ENCODE measurements at places on chromosomes 6 and 20.

GRCh38 chr6:73134588-73134987, 90.7 kb downstream of the KHDC1L start:
- DNase-seq: no peak

- DNase-seq: no peak
These were observed 7.9 kb upstream of the FAM210B start for GRCh38 chr20:56350842-56351241.

DNA sequence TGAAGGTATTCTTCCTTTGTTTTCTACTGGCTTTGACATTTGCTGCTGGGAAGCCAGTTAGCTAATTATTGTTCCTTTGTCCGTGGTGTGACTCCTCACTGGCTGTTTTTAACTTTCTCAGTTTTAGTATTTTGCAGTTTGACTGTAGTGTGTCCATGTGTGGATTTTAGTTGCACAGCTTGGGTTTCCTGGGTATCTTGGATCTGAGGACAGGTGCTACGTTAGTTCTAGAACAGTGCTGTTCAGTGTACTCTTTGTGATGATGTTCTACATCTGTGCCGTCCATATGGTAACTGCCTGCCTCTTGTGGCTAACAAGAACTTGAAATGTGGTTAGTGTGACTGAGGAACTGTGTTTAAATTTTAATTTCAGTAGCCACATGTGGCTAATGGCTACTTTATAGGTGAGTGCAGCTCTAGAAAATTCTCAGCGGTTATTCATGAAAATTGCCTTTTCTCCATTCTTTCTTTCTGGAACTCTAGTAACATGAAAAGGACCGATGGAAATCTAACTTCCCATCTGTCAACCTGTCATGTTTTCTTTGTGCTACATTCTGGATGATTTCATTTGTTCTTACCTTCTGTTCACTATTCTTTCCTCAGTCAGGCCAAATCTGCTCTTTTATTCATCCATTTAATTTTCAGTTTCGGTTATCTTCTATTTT, 7.4 kb downstream of the SNX9 start:
- no peak for DNase-seq

- DNase-seq: no peak
These were observed 1.2 kb upstream of the KCNB1 start for GRCh38 chr20:49483696-49484123.

DNA sequence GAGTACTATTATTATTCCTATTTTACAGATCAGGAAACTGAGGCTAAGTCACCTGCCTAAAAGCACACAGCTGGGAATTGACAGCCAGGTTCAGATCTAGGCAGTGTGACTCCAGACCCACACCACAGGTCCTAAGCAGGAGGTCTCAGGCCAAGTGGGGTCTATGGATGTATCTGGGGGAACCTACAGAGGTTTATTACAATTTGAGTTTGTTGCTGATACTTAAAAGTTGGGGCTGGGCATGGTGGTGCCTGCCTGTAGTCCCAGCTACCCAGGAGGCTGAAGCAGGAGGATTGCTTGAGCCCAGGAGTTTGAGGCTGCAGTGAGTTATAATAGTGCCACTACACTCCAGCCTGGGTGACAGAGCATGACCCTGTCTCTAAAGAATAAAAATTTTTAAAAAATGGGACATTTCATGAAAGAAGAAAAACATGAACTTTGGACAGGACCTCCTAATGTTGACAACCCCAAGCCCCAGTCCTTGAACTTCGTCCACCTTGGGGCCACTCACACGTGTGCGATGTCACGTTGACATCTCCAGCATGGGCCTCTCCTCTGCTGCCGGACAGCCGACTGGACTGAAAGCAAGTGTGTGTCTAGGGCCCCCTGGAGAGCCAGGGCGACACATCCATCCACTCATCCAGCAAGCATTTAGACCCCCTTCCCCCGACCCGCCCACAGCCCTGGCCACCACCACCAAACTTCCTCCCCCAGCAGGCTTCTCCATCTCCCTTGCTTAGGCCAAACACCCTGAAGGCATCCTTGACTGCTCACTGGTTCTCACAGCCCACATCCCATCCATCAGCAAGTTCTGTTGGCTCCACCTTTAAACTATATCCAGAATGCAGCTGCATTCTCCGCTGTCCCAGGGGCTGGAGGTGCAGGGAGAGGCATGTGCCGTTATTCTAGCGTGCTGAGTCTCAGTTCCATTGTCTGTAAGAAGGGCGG, 40.0 kb downstream of the NOL4L start:
- no peak for DNase-seq

- DNase-seq: no peak
These were observed 52.8 kb upstream of the UST start for GRCh38 chr6:148693882-148694484.

GRCh38 chr20:58851221-58851968, 693 bp upstream of the GNAS-AS1 start:
- DNase-seq: no peak

DNA sequence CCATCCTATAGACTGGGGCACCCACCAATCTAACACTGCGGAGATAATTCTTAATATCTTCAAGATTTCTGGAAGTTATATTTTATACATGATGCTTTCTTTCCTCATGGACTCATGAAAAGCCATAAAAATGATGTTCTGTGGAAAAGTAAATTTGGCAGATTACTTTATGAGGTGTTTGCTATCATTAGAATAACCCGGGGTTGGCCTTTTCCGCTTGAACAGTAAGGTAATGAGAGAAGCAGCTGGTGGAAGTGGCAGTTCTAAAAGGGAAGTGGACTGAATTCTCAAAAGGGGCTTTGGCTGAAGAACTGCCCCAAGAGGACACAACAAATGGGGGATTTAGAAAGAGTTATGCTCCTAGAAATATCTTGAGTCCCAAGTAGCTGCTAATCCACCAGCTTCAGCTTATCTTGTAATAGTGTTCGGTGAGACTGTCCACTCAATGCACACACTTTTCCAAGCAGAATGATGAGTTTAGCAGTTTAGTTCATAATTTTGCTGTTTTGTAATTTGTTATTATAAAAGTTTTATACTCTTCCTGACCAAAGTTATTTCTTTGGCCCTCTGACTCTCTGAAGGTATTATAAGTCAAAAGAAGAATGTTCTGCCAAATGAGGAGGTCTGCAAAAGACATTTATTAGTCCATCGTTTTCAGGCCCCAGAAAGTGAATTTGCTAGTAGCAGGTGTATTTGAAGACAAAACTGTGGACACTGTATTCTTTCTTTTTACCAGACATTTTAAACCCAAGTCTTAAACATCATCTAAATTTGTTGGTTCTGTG, 2.9 kb downstream of the ISM1 start:
- DNase-seq: no peak

DNA sequence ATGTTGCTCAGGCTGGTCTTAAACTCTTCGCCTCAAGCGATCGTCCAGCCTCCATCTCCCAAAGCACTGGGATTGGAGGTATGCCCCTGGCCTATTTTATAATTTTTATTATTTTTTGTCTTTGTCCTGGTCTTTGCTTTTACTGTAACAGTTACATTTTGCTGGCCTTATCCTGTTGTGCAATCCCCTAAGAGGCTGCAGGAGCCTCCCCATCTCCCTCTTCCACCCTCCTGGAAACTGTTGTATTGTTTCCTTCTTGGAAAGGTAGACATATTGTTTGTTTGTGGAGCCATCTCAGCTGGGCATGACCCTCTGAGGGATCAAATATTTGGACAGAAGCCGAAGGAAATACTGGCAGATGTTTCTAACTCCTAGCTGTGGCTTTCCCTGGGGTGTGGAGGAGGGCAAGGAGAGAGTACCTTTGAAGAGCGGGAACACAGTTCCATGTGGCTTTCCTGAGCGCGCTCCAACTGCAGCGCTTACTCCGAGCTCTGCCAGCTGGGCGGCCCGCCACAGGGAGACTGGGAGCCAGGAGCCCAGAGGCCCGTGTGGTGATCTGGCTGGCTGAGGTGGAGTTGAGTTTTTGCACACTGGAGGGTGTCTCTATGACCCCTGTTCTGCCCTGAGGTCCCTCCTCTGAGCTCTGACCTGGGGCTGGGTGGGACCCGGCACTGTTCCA, 4.9 kb downstream of the MAPK13 start:
- DNase-seq: no peak

DNA sequence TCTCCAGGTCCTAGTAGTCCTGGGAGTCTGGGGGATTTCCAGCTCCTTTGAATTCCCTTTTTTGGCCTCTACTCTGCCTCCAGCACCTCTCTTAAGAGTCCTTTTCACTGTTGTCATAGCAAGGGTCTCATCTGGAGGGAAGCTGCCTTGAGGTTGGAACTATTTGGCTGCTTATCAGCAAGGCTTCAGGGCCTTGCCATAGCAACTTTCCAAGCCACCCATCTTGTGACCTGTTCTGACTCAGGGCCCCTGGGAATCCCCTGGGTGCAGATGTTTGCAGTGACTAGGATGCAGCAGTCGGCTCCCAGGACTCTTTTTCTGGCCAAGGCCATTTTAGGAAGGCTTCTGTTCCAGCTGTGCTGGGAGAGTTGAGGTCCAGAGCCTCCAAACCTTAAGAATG, 12.4 kb downstream of the PKIG start:
- DNase-seq: no peak

- no peak for DNase-seq
These were observed 17.8 kb downstream of the ANKS1A start for GRCh38 chr6:34906826-34907225.

GRCh38 chr6:122020588-122021264, 378.7 kb upstream of the HSF2 start:
- no peak for DNase-seq

DNA sequence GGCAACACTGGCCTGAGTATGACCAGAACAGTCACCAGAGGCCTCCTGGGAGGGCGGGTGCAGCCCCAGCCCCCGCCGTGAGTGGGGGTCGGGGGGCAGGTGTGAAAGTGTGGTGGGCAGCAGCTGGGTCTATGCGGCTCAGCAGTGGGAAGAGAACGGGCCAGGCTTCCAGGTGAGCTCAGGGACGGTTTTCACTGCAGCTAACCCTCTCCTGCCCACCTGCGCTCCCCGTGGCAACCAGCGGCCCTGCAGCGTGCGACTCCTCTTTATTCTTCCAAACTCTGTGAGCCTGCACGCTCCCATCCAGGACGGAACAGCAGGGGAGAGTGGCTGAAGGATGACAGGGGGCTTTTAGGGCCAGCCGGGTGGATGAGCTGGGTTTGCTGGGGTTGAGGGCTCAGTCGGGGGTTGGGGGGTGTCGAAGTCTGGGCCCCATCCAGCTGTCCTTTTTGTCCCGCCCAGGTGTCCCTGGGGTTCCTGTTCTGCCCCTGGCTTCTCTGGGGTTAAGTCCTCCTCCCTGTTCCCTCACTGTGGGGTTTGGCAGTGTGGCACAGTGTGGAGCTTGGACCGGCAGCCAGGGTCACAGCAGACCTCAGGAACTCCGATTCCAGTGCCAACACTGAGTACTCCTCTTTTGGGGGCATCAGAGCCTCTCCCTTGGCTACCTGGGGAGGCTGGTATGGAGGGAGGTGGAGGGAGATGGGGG, 859 bp upstream of the BIRC7 start:
- no peak for DNase-seq

DNA sequence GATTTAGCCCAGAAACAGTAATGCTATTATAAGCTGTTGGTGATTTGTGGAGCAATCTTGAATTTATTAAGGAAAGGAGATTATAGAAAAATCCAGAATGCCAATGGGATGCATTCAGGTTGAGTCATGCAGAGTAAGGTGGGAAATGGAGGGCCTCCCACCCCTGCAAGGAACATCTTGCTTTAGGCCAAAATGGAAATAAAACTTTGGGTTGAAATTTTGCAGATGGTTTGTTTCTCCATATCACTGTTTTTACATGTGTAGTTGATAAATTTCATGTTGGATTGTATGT, 152.4 kb downstream of the BCAS1 start:
- no peak for DNase-seq

GRCh38 chr20:3754276-3754630, 13.3 kb downstream of the ADISSP start:
- no peak for DNase-seq

DNA sequence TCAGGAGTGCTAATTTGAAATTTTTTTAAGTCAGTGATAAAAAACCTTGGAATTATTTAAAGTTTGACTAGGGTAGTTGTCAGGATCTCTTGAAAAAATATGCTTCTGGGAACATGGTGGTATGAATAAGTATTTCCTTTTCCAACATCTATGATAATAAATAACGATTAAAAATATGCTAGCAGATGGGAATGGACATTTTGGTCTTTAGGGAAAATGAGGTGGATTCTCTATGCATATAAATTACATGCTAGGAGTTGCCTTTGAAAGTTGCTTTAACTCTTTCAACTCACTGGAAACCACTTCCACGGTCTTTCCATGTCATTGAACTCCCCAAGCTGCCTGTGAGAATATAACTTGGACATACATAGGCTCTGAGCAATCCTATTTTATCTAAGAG, 731.5 kb upstream of the MARCKS start:
- no peak for DNase-seq

GRCh38 chr6:97666889-97667288, 383.9 kb upstream of the MMS22L start:
- no peak for DNase-seq

DNA sequence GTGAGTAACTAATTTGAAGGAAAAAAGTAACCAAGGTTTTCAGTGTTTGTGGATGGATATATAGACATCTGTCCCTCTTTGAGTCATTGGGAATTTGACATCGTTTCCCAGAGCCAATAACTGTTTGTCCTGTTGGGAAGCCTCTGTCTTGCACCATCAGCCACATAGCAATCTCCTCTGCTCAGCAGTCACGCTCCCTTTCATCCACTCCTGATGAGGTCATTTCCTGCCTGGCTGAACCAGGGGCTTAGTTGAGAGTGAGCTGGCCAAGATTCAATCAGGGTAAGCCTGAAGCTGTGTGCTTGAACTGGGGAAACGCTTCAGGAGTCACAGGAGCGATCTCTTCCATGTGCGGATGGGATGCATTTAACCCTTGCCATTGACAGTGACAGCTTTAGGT, 121.5 kb upstream of the FOXQ1 start:
- no peak for DNase-seq

DNA sequence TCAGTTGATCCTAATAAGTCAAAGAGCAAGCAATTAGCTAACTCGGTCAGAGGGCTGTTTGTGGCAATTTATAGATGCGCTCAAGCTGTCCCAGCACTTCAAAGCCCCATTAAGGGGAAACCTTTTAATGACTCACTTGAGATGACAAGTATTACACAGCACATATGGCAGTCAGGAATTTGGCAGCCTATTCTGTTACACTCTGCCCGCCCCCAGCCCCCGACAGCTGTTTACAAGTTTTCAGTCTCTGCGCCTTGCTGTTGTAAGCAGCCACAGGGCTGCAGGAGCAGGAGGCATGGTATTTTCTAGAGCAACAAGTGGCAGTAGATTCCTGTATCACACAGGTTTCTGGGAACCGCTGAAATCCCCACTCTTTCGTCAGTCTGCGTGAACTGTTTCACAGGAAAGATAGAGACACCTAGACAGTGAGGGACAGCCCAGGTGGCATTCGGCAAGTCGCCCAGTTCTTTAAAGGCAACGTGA, 263.0 kb downstream of the FOXC1 start:
- no peak for DNase-seq

GRCh38 chr6:47862731-47863130, 80.9 kb downstream of the OPN5 start:
- no peak for DNase-seq

- DNase-seq: no peak
These were observed 70.8 kb upstream of the CD93 start for GRCh38 chr20:23156842-23157423.

- no peak for DNase-seq
These were observed 14.8 kb downstream of the MTHFD1L start for GRCh38 chr6:150880336-150880735.
